Fibroblast of skin of back (primary cell): ENCODE measurements at places on chromosomes 16 and 17.

DNA sequence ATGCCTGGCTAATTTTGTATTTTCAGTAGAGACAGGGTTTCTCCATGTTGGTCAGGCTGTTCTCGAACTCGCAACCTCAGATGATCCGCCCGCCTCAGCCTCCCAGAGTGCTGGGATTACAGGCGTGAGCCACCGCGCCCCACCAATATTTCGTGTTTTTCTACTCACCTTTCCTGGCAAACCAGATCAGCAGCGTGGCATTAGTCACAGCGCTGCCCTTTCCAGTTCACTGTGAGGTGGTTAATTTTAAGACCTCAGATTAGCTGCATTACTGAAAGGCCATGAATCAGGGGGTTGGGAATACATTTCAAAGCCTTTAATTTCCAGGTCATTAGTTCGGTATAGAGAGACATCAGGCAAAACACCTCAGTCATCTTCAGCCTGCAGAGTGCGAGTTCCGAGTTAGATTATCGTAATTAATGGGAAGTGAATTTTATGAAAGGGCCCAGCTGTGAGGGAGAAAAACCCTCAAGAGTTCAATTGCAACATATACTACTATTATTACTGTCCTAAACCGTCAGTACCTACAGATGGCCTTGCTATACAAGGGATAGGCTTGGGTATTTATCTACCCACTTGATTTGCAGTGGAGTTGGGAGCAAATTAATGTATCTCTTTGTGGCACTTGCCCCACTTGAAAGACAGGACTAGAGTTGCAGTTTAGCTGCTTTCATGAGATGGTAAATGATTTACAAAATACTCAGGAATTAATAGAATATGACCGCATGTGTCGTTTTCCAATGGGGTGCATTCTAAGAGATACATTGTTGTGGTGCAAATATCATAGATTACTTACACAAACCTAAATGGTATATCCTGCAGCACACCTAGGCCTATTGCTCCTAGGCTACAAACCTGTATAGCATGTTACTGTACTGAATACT lies 2.1 kb upstream of the USP32 start:
- DNase-seq = no peak

- no peak for DNase-seq
Measured at GRCh38 chr16:17374668-17375255, 96.0 kb downstream of the XYLT1 start.

DNA sequence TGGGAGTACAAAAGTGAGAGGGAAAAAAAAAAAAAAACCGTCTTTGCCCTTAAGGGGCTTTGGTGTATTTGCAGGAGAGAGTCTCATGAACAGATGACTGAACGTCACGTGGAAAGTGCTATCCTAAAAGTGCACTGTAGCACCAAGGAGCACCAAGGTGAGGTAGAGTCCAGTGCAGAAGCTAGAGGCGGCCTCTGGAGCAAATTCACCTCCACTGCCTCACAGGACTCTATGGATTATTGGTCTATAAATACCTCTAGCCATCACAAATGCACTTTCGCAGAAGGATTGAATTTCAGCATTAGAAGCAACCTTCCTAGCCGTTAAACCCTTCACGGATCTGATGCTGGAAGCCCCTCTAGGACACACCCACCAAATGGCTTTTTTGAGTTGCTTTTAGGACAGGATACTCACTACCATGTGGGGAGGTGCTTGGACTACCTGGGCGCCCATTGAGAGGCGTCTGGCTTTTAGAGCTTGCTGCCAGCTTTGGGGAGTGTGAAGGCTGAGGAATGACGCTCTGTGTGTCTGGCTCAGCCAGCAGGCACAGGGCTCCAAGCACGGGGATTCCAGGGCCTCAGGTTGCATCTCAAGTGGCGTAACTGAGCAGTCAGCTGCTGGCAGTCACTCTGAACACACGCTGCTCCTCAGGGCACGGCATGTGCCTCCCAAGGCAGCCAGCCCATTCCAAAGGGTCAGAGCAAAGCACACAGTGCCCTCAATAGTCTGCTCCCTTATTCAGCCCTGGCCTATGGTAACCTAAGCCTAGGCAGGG lies 52.7 kb downstream of the CDRT4 start:
- no peak for DNase-seq

GRCh38 chr17:36459601-36460000 lies 26.9 kb upstream of the ZNHIT3 start:
- DNase-seq = no peak

DNA sequence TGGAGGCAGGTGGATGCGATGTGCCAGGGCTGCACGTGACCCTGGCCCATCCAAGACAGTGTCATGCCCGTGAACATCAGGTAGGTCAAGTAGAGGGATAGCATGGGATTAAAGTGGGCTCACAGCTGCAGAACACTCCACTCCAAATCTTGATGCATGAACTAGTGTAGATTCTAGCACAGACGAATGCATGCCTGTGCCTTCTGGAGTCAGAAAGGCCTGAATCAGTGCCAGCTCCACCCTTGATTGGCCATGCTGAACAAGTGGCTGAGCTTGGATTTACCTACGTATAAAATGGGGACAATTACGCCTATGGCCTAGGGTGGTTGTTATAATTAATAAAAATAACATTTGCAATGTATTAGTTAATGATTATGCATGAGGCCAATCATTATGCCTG lies 10.6 kb downstream of the IRX3 start:
- DNase-seq = no peak

DNA sequence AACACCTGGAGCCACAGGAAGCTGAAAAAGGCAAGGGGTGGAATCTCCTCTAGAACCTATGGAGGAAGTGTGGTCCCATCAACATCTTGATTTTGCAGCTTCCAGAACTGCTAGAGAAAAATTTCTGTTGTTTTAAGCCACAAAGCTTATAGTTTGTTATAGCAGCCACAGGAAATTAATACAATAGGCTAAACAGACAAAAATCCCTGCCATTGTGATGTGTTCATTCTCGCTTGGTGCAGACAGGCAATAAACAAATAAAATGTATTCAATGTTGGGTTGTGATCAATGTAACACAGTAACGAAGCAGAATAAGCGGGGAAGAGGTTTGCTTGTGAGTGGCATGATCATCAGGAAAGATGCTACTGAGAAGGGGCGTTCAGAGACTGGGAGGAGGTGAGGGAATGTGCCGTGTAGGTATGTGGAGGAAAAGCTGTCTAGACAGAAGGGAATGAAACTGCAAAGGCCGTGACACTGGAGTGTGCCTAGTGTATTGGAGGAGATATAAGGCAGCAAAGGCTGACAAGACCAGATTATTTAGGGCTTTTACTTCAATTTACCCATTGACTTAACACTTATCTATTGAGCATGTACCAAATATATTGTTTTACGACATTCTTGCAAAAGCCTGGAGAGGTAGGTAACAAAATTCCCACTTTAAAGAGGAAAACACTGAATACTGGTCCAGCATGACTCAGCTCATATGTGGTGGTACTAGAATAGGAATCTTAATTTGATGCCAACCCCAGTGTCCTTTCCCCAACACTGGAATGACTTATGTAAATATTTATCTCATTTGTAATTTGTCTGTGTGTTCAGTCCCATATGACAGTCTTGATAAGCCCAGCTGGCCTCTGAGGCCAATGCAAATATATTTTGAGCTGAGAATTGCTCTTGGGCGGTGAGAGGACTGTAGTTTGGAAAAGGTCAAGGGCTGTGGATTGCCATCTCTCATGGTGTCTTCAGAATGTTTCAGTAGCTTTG lies 375.9 kb downstream of the CDH13 start:
- DNase-seq = peak; percentile 77

DNA sequence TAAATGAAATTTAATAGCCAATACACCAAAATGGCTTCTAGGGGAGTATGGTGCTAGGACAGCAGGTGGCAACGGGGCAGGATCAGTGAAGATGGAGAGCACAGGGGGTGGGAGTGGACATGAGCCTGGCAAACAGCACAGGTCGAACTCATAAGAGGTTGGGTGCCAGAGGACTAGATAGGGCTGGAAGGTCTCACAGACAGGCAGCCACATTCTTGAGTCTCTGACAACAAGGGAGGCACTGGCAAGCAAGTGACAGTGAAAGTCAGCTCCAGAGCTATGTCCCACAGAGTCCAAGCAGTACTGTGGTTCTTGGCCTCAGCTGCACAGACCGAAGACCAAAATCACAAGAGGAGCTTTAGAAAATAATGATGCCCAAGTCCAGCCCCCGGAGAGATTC lies 61.2 kb downstream of the USP31 start:
- DNase-seq = no peak

DNA sequence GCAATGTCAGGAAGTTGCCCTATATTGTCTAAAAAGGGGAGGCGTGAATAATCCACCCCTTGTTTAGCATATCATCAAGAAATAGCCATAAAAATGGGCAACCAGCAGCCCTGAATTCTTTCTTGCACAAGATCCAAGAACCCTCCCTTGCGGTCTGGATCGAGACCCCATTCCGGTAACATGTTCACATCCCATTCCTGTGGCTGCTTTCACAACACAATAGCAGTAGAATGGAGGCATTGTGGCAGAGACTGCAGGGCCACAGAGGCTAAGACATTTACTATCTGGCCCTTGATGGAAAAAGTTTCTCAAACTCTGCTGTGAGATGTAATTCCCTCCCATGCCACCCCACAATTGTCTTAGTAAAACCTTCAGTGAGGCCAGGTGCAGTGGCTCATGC lies 73.2 kb downstream of the RMI2 start:
- DNase-seq = no peak

- DNase-seq = no peak
Measured at GRCh38 chr17:43754947-43755346, 3.6 kb downstream of the SOST start.

- no peak for DNase-seq
Measured at GRCh38 chr16:78929841-78930240, 670.7 kb downstream of the MAF start.

- no peak for DNase-seq
Measured at GRCh38 chr17:62641153-62641552, 13.7 kb downstream of the MRC2 start.

DNA sequence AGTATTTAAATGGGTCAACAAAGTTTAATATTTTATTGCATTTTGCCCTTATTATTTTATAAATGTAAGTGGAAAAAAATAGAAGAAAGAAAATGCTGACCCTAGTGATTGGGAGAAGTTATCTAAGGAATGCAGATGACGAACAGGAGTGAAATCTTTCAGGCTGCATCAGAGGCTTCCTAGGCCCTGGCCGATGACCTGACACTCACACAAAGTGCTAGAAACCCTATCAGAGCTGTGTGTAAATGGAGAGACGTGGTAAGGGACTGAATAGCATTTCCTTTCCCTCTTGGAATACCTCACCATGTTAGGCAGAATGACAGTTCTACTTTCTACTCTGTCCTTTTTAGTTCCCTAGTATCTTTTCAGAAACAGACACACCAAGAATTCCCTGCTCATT lies 44.9 kb upstream of the CNEP1R1 start:
- peak; percentile 38 for DNase-seq
